Activated CD4-positive, alpha-beta T cell treated with anti-CD3 and anti-CD28 coated beads, Interleukin-2, amount 50 U/mL, for 1 hour (primary cell): ENCODE measurements at places on chromosomes 4 and X.
A peak's percentile ranks its signal among the peaks of the same experiment; 100 is the strongest.

DNA sequence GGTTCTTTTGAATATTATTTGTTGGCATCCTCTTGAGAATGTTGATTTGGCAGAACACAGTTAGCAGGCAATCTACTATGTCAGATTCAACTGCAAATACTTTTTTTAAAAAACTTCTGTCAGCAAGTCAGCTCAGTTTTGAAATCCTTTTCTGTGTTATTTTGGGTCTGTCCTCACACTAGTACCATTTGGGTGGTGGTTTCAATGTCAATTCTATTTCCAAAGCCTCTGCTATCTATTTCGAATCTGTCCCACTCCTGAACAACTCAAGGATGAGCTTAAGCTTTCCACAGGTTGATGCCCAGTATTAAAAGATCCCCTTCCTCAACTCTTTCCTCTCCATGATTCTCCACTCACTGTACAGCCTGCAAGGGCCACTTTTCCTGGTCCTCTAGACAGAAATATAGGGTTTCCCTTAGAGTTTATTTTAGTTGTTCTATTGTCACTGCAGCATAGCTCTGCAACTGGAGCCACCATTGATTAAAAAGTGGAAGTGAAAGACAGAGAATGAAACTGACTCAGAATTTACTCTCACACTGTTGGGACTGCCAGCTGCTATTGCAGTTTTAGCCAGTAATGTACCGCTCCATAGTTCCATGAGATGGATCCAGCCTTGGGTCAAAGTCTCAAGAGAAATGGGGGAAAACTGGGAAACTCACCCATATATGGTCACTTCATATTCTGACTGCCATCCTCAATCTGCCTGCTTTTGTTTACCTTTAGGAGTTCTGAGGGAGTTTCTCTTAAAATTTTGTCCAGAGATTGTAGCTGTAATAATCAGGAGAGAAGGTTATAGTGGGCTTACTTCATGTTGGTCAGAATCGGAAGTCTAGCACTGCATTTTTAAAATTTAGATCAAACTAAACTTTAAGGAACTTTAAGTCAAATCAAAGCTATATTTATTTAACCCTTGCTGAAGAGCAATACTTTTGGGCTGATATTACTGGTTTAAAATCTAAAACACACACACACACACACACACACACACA lies 14.6 kb downstream of the HDX start:
- DNase-seq: no peak

- DNase-seq: no peak
Measured at GRCh38 chr4:10925996-10926395, 241.4 kb upstream of the CLNK start.

DNA sequence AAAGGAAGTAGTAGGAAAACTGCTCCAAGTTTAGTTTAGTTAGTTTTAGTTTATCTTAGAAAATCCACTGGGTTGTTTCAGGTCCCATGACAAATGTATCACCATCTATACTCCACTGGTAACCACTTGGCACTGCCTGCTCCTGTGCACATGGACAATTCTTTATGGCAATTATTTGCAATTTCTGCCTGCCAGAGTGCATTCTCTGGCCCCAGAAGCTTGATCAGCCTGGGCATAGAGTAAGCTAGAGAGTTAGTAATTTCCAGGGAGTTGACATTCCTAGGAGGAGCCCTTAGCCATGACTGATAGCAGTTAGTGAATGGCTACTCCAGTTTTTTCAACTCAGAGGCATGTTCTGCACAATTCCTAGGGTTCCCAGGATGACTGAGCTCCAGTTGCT lies 203.2 kb upstream of the FGF13 start:
- no peak for DNase-seq

- DNase-seq: no peak
Measured at GRCh38 chrX:53004038-53004437, 44.6 kb upstream of the GPR173 start.

- DNase-seq: no peak
Measured at GRCh38 chrX:23742174-23742696, 841 bp downstream of the ACOT9 start.

- no peak for DNase-seq
Measured at GRCh38 chrX:124440695-124441094, 94.3 kb downstream of the SH2D1A start.

DNA sequence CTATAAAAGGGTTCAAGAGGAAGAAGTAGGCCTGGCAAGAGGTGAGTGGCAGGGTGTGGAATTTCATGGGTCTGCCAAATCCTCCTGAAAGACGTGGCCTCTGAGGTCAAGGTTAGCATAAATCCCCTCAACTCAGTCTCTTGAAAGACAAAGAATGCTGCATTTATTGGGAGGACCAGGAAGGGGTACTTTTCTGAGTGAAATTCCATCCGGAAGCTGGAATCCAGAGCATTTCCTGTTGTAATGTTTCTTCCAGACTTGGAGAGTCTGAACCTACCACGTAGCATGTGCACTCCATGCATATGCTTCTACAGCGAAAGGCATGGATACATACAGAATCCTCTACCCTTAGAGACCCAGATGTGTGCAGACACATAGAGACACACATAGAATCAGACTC lies 13.4 kb upstream of the FGD1 start:
- no peak for DNase-seq

GRCh38 chr4:137997496-137997895 lies 244.7 kb downstream of the SLC7A11 start:
- DNase-seq: no peak

DNA sequence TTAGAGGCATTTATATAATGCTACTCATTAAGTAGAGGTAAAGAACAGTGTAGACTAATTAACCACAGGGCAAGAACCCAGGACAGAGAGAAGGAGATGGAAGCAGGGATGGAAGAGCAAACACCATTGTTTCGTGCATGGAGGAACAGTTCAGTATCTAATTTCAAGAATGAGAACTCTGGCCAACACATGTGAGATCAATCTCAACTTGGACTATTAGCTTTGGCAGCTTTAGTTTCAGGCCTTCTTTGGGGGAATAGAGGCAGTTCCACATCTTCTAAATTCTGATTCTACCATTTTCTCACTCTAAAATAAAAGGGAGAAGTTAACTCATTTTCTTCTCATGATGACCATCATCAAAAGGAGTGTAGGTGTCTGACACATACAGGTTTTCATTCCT lies 207.0 kb downstream of the LDB2 start:
- DNase-seq: no peak

GRCh38 chrX:10971759-10972158 lies 139.4 kb upstream of the HCCS start:
- DNase-seq: no peak

- no peak for DNase-seq
Measured at GRCh38 chr4:61886131-61886530, 686.0 kb downstream of the ADGRL3 start.

- peak; percentile 56 for DNase-seq
Measured at GRCh38 chr4:173370130-173370476, 651 bp upstream of the SAP30 start.

DNA sequence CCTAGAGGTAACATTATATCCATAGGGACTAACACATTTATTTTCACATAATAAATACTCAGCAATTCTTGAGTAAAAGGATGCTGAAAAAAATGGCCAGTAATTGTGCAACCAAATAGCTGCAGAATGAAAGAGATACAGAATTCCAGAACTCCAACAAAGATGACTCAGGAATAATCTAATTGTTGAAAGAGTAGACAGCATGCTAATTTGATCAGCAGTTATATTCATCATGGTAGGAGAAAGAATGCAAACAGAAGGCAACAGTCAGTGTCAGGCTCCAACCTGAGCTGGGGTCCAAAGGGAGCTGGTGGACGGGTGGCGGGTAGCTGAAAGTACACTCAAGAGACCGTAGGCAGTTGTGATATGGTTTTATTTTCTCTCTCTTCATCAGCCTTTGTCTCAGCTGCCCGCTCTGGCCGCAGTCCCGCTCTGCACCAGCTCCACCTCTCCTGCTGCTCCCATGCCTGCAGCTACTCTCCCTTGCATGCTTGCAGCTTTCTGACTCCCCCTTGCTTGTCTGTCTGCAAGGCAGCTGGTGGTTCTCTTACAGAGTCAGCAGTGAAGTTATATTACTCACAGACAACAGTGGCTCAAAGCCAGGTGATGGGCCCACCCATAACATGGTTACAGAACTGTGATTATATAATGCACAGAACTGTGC lies 1150.1 kb downstream of the STIM2 start:
- DNase-seq: no peak

DNA sequence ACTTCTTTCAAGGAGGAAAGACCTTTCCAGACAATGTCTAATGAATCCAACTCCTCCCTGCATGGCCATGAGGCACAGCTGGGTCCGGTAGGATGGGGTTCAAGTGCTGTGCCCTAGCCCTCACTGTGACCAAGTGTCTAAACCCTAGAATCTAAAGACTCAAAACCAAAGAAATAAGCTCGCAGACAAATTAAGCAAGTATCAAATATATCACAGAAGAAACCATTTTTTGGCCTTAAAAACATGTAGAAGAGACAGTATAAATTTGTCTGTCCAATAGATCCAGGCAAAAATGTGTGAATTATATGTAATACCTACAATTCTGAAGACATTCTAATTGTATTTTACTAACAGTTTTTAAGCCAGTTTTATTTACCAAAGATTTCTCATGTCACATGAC lies 56.4 kb upstream of the WDR17 start:
- DNase-seq: no peak

DNA sequence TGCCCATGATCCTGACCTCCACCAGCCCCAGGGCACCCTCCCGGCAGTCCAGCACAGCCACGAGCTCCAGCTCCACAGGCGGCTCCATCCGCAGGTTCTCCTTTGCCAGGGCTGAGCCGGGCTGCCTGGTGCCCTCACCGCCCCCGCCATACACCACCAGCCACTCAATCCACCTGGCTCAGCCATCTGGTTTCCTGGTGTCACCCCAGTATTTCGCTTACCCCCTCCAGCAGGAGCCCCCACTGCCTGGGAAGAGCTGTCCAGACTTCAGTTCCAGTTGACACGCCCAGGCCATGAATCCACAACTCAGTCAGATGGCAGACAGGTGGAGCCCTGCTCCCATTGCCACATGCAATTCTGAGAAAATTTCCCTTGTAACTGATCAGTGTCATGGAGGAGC lies 3.9 kb downstream of the SHISA3 start:
- no peak for DNase-seq

DNA sequence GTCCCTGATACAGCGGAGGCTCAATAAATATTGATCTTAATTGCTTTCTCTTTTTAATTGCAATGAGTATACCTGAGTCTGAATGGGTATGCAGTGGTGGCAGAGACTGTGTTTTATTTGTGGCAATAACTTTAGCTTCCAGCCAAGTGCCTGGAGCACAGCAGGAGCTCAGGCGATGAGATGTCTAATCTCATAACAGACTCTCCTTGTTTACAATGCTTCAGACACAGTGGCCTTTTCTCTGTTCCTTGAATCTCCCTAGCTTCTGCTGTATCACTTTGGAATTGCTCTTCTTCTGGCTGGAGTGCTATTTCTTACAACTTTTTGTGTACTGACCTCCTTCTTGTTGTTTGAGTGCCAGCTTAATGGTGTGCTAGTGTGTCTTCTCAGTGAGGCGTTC lies 91.5 kb upstream of the UNC5C start:
- DNase-seq: no peak

DNA sequence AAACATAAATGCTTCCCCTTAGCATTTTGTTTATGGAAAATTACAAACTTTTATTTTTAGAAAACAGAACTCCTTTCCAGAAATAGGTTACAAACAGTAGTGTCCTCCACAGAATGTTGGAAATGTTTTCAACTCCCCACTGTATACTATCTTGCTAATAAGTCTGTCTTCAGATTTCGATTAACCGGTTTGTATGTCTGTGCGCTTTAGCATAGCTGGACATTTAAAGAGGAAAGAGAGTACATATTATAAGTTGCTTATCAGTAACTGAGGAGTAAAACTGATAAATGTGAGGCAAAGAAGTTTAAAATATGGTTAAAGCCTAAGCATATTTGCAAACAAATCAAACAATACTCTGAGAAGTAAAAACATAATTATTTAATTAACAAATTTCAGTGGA lies 3.4 kb downstream of the CXCL8 start:
- DNase-seq: no peak

DNA sequence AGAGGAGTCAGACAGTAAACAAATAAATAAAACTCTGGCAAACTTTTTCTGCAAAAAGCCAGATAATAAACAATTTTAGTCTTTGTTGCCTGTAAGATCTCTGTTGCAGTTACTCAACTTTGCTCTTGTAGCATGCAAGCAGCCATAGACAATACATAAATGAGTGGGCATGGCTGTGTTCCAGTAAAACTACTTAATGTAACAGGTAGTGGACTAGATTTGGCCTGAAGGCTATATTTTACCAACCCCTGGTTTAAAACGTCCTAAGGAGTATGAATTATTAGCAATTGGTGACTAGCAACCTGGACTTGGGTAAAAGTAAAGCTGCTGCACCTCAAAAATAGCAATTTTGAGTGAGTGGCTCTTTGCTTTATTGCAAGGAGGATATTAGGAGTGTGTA lies 30.9 kb downstream of the SLAIN2 start:
- no peak for DNase-seq

DNA sequence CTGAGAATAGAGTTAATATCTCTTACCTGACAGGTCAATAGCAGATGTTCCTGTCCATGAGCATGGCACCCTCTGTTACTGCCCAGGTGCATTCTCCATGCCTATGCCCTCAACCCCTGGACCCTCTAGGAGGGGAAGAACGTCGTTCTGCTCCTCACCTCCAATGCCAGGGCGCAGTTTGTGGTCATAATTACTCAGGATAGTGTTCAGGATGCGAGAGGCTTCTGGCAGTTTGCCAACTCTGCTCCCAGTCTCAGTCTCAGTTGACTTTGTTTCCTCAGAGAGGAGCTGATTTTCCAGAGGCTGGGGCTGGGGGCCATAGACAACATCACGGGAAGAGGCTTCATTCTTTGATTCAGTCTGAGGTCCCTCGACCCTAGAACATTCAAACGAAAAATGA lies 4.4 kb downstream of the GABRE start:
- no peak for DNase-seq

- DNase-seq: no peak
Measured at GRCh38 chr4:109171070-109171469, 131.4 kb downstream of the COL25A1 start.

DNA sequence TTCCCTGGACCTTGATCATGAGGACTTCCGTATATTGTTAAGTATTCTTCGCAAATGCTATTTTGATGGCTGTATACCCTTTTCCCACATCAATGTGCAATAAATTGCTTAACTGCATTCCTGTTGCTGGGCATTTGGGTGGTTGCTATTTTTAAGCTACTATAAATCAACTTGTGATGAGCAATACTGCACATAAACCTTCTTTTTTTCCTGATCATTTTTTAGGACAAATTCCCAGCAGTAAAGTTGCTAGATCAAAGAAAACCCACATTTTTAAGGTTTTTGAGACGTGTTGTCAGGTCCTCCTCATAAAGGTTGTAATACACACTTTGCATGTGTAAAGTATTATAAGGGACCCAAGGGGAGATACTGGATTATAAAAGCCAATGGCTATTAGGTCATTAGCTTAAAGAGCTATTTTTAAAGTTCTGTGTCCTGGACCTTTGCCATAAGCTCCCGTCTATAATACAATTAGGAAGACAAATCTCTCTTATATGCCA lies 35.6 kb downstream of the LIMCH1 start:
- no peak for DNase-seq

DNA sequence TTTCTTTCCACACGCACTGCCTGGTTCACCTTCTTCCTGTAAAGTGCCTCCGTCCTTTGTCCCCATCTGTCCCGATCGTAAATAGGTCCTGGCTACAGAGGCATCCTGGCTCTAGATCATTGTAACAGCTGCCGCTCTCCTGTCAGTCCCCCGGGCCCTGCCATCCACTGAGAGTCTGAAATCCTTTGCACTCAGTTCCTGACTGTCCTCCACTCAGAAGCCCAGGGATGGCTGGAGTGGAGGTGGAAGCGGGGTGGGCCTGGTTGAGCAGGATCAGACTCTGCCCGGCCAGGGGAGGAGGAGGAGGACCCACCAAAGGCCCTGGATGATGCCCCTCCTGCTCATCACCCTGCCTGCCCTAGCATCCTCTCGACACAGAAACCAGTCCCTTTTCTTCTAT lies 29.8 kb downstream of the PIGG start:
- no peak for DNase-seq
